ENCODE measurements at places on chromosomes 4 and X.

DNA sequence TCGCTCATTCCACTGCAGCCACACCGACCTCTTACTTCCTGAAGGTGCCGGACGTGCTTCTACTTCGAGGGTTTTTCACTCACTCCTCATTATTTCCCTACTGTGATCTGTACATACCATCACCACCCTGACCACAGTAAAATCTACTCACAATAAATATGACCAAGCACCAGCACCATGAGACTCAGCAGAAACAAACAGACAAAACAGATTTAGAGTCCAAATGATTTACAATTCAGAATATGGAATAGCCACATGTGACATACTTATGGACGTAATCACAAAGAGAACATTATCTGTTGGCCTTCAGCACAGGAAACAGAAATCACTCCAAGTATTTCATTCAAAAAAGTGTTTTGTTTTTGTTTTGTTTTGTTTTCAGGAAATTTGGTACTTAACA, 16.1 kb upstream of the KLB start:
- no peak for DNase-seq

DNA sequence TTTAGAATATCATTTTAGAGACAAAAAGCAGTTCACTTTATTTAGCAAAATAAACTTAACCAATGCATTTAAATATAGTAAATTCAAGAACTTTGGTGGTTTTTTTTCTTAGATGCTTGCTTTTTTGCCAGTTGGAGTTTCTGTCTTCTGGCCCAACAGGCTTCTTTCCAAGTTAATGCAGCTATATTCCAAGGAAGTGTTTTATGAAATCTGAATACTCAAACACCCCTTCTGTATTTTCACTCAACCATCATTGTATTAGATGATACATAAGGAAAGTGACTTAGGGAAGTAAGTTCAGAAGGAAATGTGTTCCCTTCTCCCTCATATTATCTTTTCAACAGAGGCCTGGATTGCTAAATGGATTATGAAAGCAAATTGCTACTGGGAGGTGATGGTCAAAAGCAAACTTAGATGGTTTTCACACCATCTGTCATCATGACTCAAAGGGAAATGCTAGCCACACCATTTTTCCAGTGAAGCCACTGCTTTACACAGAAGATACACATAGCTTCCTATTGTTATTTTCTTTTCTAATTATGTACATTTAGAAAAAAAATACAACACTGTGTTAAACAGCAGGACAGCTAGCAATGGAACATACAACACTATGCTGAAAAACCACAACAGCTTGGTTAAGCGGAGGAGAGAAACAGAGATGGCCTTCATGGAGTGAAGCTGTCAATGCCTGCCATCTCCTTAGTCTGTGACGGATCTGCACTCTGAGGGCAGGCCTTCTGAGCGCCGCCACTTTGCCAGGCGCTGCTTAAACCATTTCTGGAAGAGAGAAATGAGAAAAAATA, 32.9 kb downstream of the HOPX start:
- DNase-seq: no peak

DNA sequence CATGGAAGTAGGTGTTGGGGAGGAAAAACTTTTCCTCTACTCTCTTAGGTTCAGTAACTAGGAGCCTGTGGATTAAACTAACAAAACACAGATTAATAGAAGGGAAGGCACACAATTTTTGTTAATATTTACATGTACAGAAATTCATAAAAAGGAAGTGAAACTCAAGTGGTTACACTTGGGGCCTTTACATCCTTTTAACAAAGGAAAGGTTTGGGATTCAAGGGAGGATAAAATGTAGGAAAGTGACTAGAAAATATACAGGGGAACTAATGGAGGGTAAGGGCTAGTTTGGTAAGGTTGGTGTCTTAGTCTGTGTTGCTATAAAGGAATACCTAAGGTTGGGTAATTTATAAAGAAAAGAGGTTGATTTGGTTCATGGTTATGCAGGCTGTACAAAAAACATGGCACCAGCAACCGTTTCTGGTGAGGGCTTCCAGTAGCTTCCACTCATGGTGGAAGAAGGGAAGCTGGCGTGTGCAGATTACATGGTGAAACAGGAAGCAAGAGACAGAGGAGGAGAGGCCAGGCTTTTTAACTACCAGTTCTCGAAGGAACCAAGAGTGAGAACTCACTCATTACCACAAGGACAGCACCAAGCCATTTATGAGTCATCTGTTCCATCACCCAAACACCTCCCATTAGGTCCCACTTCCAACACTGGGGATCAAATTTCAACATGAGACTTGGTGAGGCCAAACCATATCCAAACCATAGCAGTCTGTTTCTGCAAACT, 124.4 kb downstream of the CHRDL1 start:
- DNase-seq: no peak

- no peak for DNase-seq
Observed at GRCh38 chr4:89279385-89279784, 28.2 kb downstream of the GPRIN3 start.

DNA sequence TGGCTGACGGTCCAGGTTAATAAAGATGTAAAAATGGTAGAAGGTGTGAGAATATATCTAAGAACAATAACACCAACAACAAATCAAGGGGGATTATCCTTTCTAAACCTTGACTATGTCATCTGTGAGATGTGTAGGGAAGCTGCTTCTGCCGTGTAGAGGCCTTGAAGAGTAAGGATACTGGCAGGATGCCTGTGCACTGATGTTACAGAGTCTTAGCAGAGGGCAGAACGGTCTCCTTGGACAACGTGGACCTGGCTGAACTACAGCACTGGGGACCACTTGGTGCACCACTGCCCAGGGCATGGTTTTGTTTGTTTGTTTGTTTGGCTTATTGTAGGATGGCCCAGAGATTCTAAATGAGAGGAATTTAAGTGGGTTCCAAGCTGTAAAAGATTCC, 33.5 kb downstream of the GPAT3 start:
- no peak for DNase-seq

DNA sequence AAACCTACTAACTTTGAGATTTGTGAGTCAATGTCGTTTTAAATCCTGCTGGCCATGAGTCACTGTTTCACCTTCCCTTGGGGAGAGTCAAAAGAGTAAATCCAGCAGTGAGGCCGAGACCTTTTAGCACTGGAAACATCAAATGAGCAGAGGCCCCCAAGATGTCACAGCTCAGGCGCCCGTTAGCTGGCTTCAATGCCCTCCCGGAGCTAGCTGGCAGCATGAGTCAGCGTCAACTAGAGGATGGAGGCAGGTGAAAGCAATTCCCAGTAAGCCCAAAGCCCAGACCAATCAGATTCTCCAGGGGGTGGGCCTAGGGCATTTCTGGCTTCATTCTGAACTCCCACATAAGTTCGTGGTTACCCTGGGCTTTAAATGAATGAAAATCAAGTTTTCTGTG, 170.9 kb downstream of the CLCN4 start:
- DNase-seq: no peak
